Naive thymus-derived CD4-positive, alpha-beta T cell (primary cell): ENCODE measurements at places on chromosomes 16 and 17. TPM values are rescaled to one million over a fixed set of nuclear protein-coding genes. Genes with fewer than 3 reads are reported as not detected.

Gene KRT31
- not detected for total RNA-seq

Gene SEPTIN12
- total RNA-seq = not detected in 2 replicates

Gene CA7
- total RNA-seq = not detected

Gene TMEM235
- not detected for total RNA-seq

Gene TEKT1
- total RNA-seq = not detected

Gene SALL1
- not detected for total RNA-seq

Gene PROCA1
- 13.9 TPM for total RNA-seq

Gene RHBDL1
- total RNA-seq = 2.6 TPM

Gene PIK3R5
- 77.6 TPM for total RNA-seq

Gene CACNB1
- 18.5 TPM for total RNA-seq

Gene SSTR5
- total RNA-seq = not detected in 2 replicates

Gene KRT33A
- not detected for total RNA-seq

Gene NACA2
- total RNA-seq = not detected

Gene NFATC2IP
- total RNA-seq = 111 TPM

Gene ZNF423
- not detected for total RNA-seq

Gene KRT25
- not detected for total RNA-seq

Gene SLC5A2
- total RNA-seq = 4.5 TPM

Gene IRX3
- total RNA-seq = not detected
